ENCODE measurements at places on chromosomes 5 and 9.
A peak's percentile ranks its signal among the peaks of the same experiment; 100 is the strongest.

DNA sequence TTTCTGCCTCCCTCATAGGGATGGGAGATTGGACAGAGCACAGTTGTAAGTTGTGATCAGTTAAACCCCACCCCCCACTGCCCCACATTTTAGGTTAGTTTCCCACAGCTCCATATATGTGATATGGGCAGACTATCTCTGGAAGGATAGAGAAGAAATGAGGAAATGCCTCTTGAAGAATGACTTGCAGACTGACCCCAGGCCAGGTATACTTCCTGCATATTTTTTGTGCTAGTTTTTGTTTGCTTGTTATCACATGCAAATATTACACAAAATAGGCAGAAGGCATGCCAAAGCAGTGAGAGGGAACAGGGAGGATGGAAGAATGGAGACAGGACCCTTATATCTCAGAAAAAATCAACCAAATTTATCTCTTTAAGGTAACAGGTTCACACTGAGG lies 10.1 kb upstream of the GLRX start:
- no peak for DNase-seq

- DNase-seq: no peak
Measured at GRCh38 chr9:32384002-32384363, 460 bp upstream of the ACO1 start.

DNA sequence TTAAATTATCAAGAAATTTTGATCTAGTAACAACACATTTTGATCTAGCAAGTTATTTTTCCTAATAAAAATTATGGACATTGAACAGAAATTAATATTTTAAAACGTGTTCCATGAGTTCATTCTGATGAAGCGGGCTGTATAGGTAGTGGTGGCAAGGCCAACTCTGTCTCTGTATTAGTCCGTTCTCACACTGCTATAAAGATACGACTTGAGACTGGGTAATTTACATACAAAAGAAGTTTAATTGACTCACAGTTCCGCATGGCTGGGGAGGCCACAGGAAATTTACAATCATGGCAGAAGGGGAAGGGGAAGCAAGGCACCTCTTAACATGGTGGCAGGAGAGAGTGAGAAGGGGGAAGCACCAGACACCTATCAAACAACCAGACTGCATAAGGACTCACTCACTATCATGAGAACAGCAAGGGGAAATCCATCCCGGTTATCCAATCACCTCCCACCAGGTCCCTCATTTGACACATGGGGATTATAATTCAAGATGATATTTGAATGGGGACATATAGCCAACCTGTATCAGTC lies 61.2 kb downstream of the TMEM232 start:
- DNase-seq: no peak

- no peak for DNase-seq
Measured at GRCh38 chr9:134396258-134396742, 70.0 kb downstream of the RXRA start.

GRCh38 chr5:56648460-56649034 lies 166.8 kb upstream of the MAP3K1 start:
- DNase-seq: no peak

DNA sequence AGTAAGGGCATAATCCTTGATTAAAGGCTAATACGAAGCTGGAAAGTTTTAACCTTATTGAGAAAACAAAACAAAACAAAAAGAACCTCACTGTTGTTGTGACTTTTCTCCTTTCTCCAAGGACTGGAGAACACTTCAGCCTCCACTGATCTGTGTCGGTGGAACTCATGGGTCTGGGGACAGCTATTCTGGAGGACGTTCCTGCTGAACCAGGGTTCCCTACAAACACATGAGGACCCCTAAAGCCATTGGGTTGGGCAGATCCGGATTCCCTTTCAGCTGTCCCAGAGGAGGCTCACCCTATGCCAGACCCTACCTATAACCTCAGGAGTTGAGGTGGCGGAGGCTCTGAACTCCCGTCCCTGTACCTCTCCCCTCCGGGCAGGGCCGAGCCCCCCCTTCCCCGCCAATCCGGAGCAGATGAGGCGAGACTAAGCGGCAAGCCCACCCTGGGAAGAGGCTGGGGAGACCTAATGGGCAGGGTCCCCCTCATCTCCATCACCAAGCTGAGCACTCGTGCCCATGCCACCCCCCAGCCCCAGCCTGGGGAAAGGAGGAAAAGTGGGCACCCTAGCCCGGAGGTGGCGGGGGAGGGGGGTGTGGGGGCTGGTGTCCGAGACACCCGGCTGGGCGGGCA lies 1.6 kb upstream of the TCF7 start:
- no peak for DNase-seq

GRCh38 chr5:115471345-115472063 lies 73.1 kb downstream of the FEM1C start:
- peak; percentile 62 for DNase-seq

Data from fibroblast of lung (primary cell).